CD14-positive monocyte (primary cell): ENCODE measurements at places on chromosomes 1 and 21. TPM values are rescaled to one million over a fixed set of nuclear protein-coding genes. Genes with fewer than 3 reads are reported as not detected.
A peak's percentile ranks its signal among the peaks of the same experiment; 100 is the strongest.

The TENT5C gene
- polyA plus RNA-seq, result 0.17 TPM

The PLA2G2D gene
- polyA plus RNA-seq, result 0.08 TPM

The PDZK1IP1 gene
- not detected for polyA plus RNA-seq

The IFNLR1 gene
- polyA plus RNA-seq, result 0.04 TPM in 1 of 2 replicates, not detected in the other

The HUNK gene
- polyA plus RNA-seq, result not detected

The ITLN1 gene
- 1.3 TPM for polyA plus RNA-seq

The AZIN2 gene
- polyA plus RNA-seq, result 0.03 and 0.15 TPM in 2 replicates

- H3K27ac ChIP-seq, result no peak overlapping the region
- H3K4me1 ChIP-seq, result peaks cover 28% of the 10 kb centered on the region
- no peak overlapping the region for H3K4me3 ChIP-seq
- no peaks in the 10 kb centered on the region for H3K27me3 ChIP-seq
- no peaks in the 10 kb centered on the region for H3K36me3 ChIP-seq
- no peak for DNase-seq
Measured at GRCh38 chr1:228830954-228831481, 95.7 kb downstream of the RHOU start.

- no peaks in the 10 kb centered on the region for H3K27me3 ChIP-seq
- no peaks in the 10 kb centered on the region for H3K36me3 ChIP-seq
- peaks cover 47% of the 10 kb centered on the region for H3K4me1 ChIP-seq
- peak; percentile 56 for DNase-seq
- H3K27ac ChIP-seq, result peak overlapping the region; percentile 93
- no peak overlapping the region for H3K4me3 ChIP-seq
Measured at GRCh38 chr21:38931291-38931690, 125.6 kb downstream of the ETS2 start.

DNA sequence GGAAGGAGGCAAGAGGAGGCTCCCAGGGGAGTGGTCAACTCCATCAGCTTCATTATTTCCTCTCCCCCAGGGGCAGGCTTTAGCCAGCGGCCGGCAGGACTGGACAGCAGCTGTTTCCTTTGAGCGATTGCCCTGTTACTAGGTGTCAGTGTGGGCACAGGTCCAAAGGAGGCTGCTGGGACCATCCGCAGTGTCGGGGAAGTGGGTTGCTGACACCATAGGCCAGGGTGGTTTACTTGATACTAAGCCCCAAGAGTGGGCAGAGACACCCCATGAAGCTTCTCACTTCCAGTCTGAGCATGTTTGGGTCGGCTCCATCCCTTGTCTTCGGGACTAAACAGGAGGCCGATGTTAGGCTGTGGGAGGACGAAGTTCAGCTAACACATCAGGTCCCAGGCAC lies 63.6 kb downstream of the KAZN start:
- no peak for DNase-seq
- no peaks in the 10 kb centered on the region for H3K4me1 ChIP-seq
- no peak overlapping the region for H3K27ac ChIP-seq
- H3K27me3 ChIP-seq, result no peaks in the 10 kb centered on the region
- H3K4me3 ChIP-seq, result no peak overlapping the region

DNA sequence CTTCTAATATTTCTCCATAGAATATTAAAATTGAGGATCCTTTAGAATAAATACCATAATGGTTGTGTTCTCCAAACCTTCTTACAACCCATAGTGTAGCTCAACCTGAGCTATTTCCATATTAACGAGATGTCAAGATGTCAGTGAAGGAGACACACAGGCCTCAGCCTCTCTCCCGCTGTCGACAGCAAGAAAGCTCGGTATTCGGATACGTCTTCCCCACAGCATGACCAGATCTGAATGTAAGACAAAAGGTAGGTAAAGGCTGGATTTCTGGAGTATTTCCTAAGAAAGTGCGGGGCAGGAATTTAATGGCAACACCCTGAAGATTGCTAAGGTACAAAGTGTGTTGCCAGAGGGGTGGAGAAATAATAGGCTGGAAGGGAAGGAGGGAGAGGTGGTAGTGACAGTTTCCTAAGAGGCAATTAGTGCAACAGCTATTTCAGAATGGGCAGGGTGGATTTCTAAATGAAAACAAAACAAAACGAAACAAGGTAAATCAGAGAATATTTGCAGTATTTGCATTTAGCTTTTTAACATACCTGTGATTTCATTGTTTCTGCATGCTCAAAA lies 1.7 kb downstream of the ADSS2 start:
- H3K36me3 ChIP-seq, result peaks cover 8% of the 10 kb centered on the region
- no peaks in the 10 kb centered on the region for H3K27me3 ChIP-seq
- peaks cover 32% of the 10 kb centered on the region for H3K4me1 ChIP-seq
- DNase-seq, result no peak

DNA sequence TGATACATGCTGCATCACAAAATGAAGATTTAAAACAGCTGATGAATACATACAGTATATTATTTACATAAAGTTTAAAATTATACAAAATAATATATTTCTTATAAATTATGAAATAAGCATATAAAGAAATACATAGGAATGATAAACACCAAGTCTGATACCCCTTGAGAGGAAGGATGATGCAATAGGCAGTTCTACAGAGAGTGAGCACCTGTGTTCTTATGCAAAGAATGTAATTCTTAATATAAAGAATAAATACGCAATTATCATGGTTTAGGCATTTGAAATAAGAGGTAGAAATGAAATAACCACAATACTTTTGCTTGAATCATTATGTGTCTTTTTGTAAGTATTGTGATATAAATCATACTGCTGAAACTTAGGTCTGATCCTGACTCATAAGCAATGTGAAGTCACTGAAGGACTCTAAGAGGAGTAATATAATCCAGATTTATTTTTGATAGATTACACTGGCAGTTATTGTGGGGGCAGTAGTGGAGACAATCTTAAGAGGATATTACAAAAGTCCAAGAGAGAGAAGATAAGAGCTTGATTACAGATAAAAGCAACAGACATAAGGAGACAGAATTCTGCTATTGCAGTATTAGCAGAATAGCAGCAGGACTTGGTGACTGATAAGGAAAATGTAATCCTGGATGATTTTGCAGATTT lies 39.0 kb downstream of the TTLL7 start:
- H3K4me1 ChIP-seq, result no peaks in the 10 kb centered on the region
- no peaks in the 10 kb centered on the region for H3K27me3 ChIP-seq
- no peak overlapping the region for H3K27ac ChIP-seq
- H3K36me3 ChIP-seq, result no peaks in the 10 kb centered on the region
- DNase-seq, result no peak
- H3K4me3 ChIP-seq, result no peak overlapping the region

- H3K27me3 ChIP-seq, result peaks cover 4% of the 10 kb centered on the region
- H3K4me1 ChIP-seq, result peaks cover 7% of the 10 kb centered on the region
- no peak overlapping the region for H3K4me3 ChIP-seq
- no peak overlapping the region for H3K27ac ChIP-seq
- DNase-seq, result no peak
Measured at GRCh38 chr1:228379666-228380065, 27.0 kb downstream of the TRIM11 start.

GRCh38 chr1:245986404-245987218 lies 520.5 kb downstream of the SMYD3 start:
- H3K4me1 ChIP-seq, result no peaks in the 10 kb centered on the region
- H3K27me3 ChIP-seq, result no peaks in the 10 kb centered on the region
- no peaks in the 10 kb centered on the region for H3K36me3 ChIP-seq
- no peak for DNase-seq

DNA sequence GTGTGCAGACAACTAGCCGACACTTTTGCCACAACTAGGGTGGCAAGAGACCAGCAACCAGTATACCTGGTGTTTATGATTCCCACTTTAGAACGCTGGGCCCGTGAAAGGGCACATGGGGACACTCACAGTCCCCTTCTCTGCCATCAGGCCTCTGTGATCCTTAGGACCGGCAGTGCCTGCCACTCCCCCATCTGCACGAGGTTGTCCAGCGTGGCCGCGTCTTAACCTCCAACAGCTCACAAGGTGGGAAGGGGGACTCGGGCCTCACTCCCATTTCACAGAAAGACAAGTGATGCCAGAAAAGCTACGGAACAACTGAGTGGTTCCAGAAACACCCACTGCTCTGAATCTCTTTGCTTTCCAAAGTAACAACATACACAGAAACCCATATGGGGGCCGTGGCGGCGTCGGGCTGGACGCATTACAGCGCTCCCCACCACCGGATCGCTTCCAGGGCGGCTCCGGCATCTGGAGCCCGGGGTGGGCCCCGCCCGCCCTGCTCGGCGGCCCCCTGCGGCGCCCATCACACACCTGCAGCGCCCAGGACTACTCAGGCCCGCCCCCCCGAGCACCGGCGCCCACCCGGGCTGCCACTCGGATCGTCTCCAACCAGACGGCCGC lies 1.0 kb downstream of the ZNF496 start:
- peaks cover 29% of the 10 kb centered on the region for H3K4me1 ChIP-seq
- no peak for DNase-seq
- peak overlapping the region; percentile 73 for H3K4me3 ChIP-seq
- no peak overlapping the region for H3K27ac ChIP-seq

- H3K27me3 ChIP-seq, result no peaks in the 10 kb centered on the region
- no peaks in the 10 kb centered on the region for H3K36me3 ChIP-seq
- H3K4me1 ChIP-seq, result no peaks in the 10 kb centered on the region
Measured at GRCh38 chr1:219347921-219348391, 174.3 kb downstream of the LYPLAL1 start.

GRCh38 chr1:222995236-222995580 lies 147.8 kb downstream of the TLR5 start:
- H3K36me3 ChIP-seq, result no peaks in the 10 kb centered on the region
- H3K4me1 ChIP-seq, result no peaks in the 10 kb centered on the region
- no peaks in the 10 kb centered on the region for H3K27me3 ChIP-seq

- H3K27ac ChIP-seq, result no peak overlapping the region
- H3K4me1 ChIP-seq, result no peaks in the 10 kb centered on the region
- peaks cover 8% of the 10 kb centered on the region for H3K27me3 ChIP-seq
Measured at GRCh38 chr1:30109853-30110252, 613.5 kb downstream of the MATN1 start.

- H3K36me3 ChIP-seq, result no peaks in the 10 kb centered on the region
- H3K4me3 ChIP-seq, result no peak overlapping the region
- no peaks in the 10 kb centered on the region for H3K4me1 ChIP-seq
- no peak for DNase-seq
Measured at GRCh38 chr1:63703701-63704107, 70.1 kb upstream of the ROR1 start.

DNA sequence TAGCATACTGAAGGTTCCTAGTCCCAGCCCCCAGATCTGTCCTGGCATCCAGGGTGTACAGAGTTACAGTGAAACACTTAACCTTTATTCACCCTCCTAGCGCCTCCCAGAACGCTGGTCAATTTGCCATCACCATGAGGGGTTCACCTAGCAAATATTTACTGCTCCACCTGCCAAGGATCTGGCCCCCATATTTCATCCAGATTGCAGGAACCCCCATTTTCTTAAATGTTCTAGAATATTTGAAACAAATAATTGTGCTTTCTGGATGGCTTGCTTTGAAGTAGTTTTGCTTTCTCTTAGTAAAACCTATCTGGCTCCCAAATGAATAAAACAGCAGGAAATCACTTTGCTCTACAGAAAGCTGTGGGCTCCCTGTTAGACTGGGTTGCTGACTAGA lies 37.7 kb downstream of the KCNN3 start:
- DNase-seq, result no peak
- no peaks in the 10 kb centered on the region for H3K36me3 ChIP-seq
- H3K4me3 ChIP-seq, result no peak overlapping the region

GRCh38 chr1:64861611-64862010 lies 104.7 kb downstream of the JAK1 start:
- peak; percentile 22 for DNase-seq
- peaks cover 52% of the 10 kb centered on the region for H3K36me3 ChIP-seq
- H3K27me3 ChIP-seq, result no peaks in the 10 kb centered on the region

GRCh38 chr1:109193653-109194590 lies 19.8 kb upstream of the SARS1 start:
- no peak overlapping the region for H3K4me3 ChIP-seq
- H3K27me3 ChIP-seq, result no peaks in the 10 kb centered on the region
- peaks cover 9% of the 10 kb centered on the region for H3K4me1 ChIP-seq
- H3K36me3 ChIP-seq, result no peaks in the 10 kb centered on the region
- DNase-seq, result peak; percentile 62
- no peak overlapping the region for H3K27ac ChIP-seq

DNA sequence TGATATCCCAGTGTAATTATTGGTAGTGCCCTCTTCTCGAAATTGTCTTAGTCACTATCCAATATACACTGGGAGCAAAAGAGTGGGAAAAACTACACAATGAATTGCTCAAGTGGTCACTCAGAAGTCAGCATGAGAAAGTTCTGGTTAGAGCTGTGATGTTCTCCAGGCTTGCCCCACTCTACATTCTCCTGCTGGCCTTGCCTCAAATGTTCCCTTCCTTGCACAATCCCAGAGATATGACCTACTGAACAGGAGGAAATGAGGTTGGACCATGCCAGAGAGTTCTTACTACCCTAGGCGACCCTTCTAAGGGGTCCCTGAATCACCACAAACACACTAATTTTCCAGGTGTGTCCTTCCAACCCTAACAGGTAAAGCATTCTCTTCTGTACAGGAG lies 40.8 kb downstream of the GLUL start:
- H3K4me1 ChIP-seq, result no peaks in the 10 kb centered on the region
- no peak overlapping the region for H3K4me3 ChIP-seq
- H3K36me3 ChIP-seq, result no peaks in the 10 kb centered on the region
- no peak for DNase-seq
- H3K27me3 ChIP-seq, result no peaks in the 10 kb centered on the region

- H3K36me3 ChIP-seq, result no peaks in the 10 kb centered on the region
- H3K27ac ChIP-seq, result no peak overlapping the region
- DNase-seq, result no peak
- H3K4me3 ChIP-seq, result no peak overlapping the region
- H3K27me3 ChIP-seq, result no peaks in the 10 kb centered on the region
- no peaks in the 10 kb centered on the region for H3K4me1 ChIP-seq
Measured at GRCh38 chr1:55781944-55782482, 566.8 kb upstream of the USP24 start.

DNA sequence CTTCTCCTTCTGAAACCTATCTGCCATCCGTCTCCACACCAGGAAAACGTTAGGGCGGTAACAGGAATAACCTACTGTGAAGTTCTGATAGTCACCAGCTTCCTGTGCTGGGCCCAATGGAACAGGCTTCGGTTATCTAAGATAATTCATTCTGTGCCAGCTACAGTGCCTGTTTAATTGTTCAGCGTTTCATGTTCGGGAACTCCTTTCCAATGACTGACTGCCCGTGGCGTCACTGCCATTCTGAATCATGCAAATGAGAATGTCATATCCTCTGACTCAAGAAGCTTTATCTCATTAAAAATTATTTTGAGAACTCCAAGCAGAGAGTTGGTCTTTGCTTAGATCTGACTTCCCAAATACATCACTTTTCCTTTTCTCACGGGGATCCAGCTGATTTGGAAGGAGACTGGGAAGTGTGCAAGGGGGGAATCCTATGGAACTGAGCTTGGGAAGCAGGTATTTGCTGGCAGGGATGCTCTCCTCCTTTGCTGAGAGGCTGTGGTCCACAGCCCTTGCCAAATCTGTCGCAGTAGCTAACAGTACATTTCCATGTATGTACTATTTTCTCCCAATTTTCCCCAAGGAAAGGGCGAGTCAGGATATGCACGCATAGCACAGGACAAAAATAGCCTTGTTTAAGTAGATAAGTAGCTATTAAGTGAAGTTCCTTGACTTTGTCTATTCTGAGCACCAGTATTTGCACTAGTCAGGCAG lies 358.7 kb downstream of the LTN1 start:
- no peak overlapping the region for H3K27ac ChIP-seq
- no peaks in the 10 kb centered on the region for H3K4me1 ChIP-seq
- no peak for DNase-seq
- H3K36me3 ChIP-seq, result no peaks in the 10 kb centered on the region

GRCh38 chr1:174740249-174740968 lies 259.3 kb upstream of the CACYBP start:
- H3K27ac ChIP-seq, result peak overlapping the region; percentile 58
- DNase-seq, result peak; percentile 14
- H3K4me1 ChIP-seq, result peaks cover 22% of the 10 kb centered on the region
